ENCODE measurements at places on chromosomes 3 and 15. TPM values are rescaled to one million over a fixed set of nuclear protein-coding genes. Genes with fewer than 3 reads are reported as not detected.
A peak's percentile ranks its signal among the peaks of the same experiment; 100 is the strongest.

DNA sequence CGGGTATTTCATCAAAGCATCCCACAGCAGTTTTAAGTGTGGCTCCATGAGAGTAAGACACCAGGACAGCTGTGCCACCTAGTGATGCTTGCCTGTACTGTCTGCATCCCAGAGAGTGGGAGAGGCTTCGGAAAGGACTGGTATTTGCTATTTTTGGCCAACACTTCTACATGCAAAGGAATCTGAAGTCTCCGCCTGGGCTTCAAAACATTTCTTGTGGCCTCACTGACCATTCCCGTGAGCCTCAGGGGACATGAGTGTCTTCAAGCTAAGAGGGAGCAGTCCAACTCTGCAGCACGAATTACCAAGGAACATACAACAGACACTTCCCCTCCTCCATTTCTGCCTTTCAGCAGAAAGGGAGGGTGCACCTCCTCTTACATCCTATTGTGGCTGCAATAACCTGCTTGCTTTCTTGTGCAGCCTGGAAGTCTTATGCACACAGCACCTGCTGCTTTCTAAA, 177.5 kb downstream of the RORA start:
- no peak for DNase-seq

GRCh38 chr3:132513057-132513456, 84.0 kb upstream of the ACKR4 start:
- DNase-seq = no peak

DNA sequence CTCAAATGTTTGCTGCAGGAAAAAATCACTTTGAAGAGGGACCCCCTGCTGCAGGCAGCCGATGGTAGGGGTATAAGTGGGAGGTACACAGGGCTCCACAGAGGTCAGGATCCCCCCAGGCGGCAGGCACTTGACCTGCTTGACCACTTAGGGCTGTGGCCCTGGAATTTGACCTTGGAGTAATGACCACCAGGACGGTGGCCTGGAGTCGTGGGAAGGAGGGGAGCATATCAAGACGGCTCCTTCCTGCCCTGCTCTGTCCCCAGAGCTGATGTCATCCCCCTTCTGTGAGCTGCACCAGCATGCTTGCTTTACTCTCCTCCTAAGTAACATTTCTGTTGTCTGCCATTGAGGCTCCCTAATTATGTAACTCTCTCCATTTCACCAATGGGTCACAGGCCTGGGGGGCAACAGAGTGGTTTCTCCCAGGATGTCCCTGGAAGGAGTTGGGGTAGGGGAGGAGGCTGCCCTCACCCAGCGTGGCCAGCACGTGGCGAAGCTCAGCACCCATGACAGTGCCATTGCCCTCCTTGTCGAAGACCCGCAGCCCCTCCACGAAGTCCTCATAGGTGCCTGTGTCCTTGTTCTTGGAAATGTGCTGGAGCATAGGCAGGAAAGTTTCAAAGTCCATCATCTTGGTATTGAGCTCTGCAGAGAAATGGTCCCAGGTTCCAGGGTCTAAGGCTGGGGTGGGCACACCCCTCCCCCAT, 4.1 kb downstream of the MYL3 start:
- peak; percentile 55 for DNase-seq

DNA sequence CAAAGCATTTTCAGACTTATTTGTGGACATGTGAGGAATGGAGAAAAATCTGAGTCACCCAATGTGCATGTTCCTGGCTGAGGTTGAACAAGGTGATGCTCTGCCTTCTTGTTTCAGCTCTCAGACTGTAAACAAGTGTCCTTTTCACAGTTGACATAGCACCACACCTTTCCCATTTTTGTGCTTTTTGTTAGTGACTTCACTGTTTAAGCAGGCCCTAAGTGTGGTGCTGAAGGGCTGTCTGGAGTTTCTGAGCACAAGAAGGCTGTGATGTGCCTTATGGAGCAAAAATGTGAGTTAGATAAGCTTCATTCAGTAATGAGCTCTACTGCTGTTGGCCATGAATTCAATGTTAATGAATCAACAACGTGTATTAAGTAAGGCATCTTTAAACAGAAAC, 20.4 kb downstream of the ABI3BP start:
- no peak for DNase-seq

DNA sequence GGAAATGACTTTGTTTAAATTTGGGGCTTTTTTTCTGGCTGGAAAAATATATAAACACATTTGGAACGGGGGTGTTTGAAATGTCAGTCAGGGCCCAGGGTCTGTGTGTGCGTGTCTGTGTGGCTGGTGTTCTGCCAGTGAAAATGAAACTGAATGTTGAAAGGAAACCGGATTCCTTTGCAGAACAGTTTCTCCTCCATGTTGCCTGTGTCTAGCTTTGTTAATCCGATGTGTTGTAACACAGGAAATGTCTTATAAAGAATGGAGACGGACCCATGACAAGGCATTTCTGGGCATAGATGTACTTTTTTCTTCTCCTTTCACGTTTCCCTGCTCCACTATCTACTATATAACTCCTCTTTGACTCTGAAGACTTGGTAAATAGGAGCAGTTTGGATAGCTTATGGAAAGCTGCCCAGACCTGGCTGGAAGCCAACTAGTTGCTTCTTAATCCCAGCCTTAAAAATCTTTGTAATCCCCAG, 2.8 kb downstream of the SQOR start:
- no peak for DNase-seq

EPHB3 gene
- 32.5 TPM for polyA plus RNA-seq

CLRN1 gene
- not detected for polyA plus RNA-seq

MYRIP gene
- 0.40 TPM for polyA plus RNA-seq

Measured in left lung (tissue), 14 donors.